HepG2 (cell line): ENCODE measurements at places on chromosomes 2 and 18. TPM values are rescaled to one million over a fixed set of nuclear protein-coding genes. Genes with fewer than 3 reads are reported as not detected.

GRCh38 chr2:160984426-160985077 is 175.7 kb upstream of the TANK start:
- no peak for DNase-seq

DNA sequence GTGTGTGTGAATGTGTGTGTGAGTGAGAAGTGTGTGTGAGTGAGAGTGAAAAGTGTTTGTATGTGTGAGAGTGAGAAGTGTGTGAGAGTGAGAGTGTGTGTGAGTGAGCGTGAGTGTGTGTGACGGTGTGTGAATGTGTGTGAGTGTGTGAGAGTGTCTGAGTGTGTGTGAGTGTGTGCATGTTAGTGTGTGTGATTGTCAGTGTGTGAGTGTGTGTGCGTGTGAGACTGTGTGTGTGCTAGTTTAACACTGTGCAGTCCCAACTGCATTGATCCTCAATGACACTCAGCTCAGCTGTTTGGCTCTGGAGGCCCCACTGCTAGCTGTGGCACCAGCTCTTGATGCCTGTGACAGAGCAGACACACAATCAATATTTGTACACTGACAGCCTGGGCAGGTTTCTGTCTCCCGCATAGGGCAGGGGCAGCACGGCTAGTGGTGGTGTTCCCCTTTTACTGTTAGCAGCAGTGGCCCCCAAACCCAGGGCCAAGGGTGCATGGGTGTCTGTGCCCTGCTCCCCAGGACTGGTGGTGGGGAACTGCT is 135.0 kb downstream of the INHBB start:
- peak; percentile 77 for DNase-seq

GRCh38 chr2:161754379-161754778 is 130.2 kb downstream of the SLC4A10 start:
- no peak for DNase-seq

DNA sequence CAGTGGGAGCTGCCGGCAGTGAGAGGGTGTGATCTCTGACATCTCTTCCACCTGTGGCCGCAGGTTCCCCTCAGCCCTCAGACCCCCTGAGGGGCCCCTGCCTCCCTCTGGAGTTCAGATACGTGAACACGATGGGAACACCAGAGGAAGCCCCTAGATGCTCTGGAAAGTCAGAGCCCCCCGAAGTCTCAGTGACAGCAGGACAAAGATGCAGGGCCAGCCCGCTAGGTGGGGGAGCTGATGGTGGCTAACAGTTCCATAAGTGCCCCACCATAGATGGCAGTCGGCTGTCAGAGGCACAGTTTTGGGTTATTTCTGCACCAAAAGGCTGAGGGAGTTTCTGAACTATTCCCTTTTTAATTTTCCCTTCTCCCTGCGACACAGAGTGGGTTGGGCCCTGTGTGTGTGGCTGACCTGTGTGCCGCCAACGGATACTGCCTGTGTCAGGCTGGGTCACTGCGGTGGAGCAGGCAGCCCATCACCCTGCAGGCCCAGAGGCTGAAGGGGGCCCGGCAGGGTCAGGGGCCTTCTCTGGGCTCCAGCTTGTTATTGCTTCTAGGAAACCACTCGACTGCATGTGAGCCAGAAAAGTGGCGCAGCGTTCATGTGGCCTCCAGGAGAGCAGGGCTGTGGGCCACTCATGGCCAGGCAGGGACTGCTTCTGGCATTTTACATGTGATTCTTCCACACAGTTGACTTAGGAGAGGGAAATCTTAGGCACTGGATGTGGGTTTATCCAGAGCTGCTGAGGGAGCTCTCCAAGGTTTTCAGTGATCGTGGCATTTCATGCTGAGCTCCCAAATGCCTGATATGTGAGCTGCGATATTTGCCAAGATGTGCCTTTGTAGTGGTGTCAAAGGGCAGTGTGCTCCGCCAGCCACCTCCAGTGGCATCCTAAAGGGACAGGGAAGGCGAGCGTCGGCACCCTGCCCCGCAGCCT is 225.1 kb downstream of the SH3RF3 start:
- DNase-seq, result no peak

DNA sequence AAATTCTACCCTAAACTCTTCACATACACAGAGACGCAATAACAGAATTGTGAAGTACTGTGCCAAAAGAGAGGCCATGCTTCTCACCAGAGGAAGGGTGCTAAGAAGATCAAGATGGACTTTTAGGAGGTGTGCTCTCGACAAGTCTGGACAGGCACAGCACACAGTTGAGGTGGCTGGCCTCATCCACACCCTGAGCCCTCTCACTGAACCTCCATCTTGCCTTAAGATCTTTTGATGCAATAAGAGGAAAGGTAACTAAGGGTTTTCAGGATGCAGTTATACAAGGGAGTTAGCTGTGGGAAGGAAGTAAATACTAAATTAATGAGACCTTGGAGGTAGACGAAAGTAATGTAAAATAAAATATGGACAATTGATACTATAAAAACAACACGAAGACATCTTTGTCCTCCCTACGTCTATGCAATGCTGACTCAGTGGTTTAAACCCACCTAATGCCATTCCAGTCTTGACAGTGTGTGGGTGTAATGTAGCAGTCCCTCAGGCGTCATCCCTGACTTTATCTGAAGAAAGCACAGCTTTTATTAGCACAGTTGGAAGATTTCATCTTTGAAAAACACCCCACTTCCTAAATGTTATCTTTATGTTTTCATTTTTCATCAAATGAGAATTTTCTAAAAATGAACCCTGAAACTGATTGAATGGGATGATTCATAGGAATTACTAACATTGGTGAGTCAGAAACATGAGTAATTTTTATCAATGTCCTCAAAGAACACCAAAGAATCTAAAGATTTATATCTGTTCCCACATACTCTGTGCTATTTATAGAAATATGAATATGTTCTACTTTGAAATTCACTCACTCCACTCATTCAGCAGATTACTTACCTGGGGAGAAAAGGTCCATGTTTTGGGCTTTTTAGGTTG is 34.0 kb upstream of the MALL start:
- no peak for DNase-seq

- no peak for DNase-seq
Measured at GRCh38 chr2:203707530-203707929, 1.1 kb downstream of the CD28 start.

DNA sequence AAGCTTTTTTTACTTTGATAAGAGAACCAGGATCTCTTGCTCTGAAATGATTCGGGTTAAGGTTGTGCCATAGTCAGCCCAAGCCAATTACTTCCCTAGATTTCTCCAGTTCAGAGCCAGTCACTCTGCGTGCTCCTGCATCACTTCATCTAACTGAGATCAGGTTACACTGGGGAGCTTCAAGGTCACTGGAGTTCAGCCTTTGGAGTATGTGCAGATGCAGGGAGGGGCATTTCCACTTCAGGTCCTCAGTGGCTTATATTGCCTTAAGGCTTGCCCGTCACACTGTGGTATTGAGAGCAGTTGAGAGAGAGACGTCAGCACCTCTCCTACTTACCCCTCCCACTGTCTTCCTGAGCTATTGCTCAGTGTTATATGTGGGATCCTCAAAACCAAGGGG is 317.8 kb downstream of the EPHA4 start:
- no peak for DNase-seq

DNA sequence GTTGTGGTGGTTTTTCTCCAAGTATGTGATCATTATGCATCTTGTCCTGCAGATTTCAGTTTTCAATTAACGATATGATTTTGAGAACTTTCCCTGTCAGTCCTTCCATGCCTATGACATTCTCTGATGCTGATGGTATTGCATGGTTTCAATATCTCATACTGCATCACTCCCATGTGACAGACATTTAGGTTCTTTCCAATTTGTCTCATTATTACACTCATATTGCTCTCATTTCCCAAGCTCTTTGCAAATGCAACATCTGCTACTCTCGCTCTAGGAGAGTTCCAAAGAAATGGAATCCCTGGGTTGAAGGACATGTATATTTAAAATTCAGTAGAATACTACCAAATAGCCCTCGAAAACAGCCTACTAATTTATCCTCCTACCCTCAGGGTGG is 125.5 kb downstream of the MARCHF4 start:
- DNase-seq, result no peak

DNA sequence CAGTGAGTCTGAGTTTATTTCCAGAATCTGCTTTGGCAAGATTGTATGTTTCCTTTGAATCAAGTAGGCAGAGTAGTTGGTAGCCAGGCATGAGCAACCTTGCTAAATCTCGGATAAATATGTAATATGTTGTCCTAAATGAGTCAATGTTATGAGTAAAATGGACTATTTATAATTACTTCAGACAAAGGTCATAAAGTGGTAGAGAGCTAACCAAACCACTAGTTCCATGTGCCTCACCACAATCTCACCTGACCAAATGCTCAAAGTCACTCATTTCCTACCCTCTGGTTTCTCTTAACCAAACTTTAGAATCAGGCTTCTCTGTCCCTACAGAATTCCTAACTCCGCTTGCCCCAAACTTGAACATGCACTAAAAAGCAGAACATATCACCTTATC is 261.2 kb upstream of the FSIP2 start:
- DNase-seq, result no peak

- DNase-seq, result no peak
Measured at GRCh38 chr2:237101118-237101979, 15.7 kb downstream of the COPS8 start.

- DNase-seq, result no peak
Measured at GRCh38 chr2:232236200-232236599, 142.4 kb upstream of the ALPP start.

DNA sequence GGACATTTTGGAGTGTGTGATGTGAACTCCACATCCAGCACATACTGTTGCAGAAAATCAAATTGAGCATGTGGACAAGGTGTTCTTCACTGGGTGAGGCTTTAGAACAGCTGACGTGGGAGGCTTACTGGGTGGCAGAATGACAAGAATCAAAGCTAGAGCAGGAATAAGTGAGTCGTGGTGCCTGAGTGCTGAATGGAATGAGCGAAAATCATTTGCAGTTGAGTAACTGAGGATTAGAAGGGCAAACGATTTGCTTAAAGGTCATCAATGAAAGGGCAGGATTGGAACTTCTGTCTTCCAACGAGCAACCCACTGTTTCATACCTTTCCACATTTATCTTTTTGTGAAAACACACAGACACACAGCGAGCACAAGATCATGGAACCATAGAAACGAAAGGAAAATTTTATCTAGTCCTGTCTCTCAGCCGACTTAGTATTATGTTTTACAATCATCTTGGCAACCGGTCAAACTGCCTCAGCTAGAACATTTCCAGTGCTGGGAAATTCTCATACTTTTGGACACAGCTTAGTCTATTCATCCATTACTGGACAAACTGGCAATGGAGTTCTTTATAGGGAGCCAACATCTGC is 7.2 kb upstream of the DAW1 start:
- no peak for DNase-seq

DNA sequence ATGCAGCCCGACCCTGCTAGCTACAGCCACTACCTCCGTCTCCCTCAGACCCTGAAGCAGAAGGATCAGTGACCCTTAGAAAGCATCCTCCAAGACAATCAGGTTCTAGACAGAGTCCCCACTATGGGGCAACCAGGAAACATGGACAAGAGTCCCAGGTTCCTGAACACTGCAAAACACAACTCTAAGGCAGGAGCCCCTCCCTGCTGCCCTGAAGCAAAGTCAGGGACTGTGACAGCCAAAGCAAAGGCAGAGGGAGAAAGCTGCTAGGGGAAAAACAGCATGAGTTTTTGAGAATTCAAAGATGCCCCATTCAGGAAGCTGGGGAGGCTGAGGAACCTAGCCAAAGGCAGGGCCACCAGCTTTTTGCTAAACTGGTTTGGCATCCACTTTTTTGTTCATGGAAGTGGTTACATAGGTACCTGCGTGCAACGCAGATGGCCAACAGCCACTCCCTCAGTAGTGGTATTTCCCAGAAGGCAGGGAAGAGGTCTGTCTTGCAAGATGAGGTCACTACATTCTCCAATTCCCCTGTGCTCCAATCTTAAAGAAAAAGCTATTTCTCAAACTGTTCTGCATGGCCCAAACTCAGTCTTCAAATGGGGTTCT is 33.2 kb downstream of the MYO5B start:
- no peak for DNase-seq

DNA sequence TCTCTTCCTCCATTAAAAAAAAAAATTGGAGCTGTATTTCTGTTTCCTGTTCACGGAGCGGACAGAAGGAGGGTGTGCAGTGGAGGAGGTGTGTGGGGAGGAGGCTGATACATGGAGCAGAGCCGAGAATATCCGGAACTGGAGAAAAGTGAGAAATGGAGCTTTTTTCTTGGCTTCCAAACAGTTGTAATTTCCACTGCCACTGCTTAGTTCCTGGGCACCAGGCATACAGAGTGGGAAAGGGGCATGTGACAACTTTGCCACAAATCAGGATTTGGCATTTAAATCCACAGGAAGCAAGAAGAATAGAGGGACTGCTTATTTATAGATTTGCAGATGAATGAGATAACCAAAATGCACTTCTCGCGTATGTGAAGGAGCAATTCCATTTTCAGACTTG is 71.2 kb downstream of the BCL11A start:
- DNase-seq, result no peak

The CD226 gene
- 0.15 and 0.77 TPM in 2 replicates for total RNA-seq

The DYNAP gene
- total RNA-seq, result not detected in 2 replicates

The ALPG gene
- total RNA-seq, result not detected in 2 replicates

The SNED1 gene
- 0.15 TPM in 1 of 2 replicates, not detected in the other for total RNA-seq

The MYL1 gene
- total RNA-seq, result not detected in 2 replicates
